ENCODE measurements at places on chromosomes 7 and 10.

DNA sequence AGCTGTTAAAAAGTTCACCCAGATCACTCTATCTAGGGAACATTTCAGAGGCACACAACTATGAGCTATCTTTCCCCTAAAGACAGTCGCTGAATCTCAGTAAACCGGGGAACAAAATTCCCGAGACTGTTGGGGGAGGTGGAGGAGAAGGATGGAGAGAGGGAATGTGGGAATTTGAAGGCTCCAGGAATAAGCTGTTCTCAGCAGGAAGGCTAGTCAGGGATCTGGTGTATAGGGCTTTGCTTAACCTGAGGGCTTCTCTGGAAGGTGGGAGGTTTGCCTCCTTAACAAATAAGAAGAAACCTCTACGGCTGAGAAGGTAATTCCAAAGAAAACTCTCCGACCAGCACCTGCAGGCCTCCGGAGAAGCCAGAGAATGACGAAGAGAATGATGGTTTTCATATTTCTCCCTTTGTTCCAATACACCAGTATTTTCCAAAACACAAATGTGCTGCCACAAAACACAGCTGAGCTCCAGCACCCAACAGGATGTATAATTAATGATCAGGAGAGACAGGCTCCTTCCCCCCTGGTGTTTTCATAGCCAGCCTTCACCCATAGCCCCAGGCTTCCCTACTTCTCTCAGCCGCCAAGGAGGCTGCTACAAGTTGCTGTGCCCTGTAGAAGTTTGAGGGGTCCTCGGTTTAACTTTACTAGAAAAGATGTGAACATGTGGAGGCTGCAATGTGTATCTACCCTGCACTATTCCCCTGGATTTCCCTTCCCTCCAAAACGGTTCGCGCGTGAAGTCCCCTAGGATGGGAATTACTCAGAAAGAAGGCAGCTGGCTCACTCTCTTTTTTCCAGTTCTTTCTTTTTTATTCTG lies 2.0 kb downstream of the KCNMA1 start:
- DNase-seq, result no peak

- DNase-seq, result no peak
Measured at GRCh38 chr7:35991511-35992232, 161.4 kb upstream of the EEPD1 start.

GRCh38 chr10:87538092-87539015 lies 33.7 kb downstream of the MINPP1 start:
- DNase-seq, result no peak

DNA sequence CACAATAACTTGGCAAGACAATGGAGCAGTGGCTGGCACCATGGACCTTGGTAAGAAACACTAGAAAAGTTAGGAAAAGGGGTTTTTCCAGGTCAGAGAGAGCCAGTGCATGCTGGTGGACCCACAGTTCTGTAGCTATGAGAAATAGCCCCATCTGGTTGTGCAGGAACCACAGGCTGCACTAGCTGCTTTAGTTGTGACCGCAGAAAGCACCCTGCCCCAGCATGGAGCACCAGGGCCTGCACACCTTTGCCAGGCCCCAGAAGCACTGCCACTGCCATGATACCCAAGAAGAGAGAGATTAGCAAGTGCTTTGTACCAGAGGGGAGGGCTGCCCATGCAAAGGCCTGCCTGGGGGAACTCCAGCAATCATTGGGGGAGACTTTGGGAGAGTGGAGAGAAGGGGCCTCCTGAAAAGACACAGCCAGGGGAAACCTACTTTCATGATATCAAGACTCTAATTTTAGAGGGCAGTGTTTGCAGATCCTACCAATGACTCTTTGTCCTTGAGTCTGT lies 256.1 kb upstream of the C7orf33 start:
- no peak for DNase-seq

DNA sequence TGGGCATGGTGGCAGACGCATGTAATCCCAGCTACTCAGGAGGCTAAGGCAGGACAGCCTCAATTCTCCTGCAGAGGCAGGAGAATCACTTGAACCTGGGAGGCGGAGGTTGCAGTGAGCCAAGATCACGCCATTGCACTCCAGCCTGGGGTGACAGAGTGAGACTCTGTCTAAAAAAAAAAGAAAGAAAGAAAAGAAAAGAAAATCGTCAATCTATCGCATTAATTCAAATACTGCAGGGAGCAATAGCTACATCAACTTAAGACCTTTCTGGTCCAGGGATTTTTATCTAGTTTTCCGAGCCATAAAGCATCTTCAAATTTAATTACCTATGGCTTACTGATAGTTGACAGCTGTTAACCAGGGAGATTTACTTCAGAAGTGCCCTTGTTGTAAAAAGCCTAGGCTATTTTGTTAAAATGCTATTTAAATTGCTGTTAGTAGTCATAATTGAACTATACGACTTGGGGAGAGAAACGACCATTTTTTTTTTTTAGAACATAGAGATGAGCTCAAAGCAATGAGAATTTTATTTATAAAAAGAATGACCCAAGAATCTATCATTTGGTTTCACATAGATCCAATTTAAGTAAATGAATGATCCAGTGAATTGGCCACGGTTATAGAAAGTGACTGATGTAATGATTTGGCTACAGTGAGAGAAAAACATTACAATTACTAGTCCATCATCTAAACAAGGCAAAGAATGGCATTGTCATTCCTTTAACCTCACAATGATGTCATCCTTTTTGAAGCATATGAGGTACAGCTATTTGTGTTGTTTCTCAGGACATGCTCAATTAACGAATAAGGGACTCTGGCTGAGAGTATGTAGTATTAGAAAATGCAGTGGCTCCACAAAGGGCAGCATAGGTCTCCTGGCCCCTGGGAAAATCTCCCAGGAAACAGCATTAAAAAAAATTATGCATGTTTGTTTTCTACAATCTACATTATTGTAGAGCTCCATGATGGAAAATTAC lies 85.3 kb downstream of the SEMA3C start:
- DNase-seq, result peak; percentile 14

- DNase-seq, result no peak
Measured at GRCh38 chr7:5064391-5065106, 18.9 kb downstream of the RBAK start.

Data from left renal cortex interstitium (tissue), 4 donors.